AG08395 (cell line): ENCODE measurements at places on chromosomes 1 and 21.

- DNase-seq = no peak
Measured at GRCh38 chr1:225483818-225484656, 56.2 kb upstream of the LBR start.

GRCh38 chr1:240337781-240338180, 246.1 kb downstream of the FMN2 start:
- DNase-seq = peak; percentile 82

DNA sequence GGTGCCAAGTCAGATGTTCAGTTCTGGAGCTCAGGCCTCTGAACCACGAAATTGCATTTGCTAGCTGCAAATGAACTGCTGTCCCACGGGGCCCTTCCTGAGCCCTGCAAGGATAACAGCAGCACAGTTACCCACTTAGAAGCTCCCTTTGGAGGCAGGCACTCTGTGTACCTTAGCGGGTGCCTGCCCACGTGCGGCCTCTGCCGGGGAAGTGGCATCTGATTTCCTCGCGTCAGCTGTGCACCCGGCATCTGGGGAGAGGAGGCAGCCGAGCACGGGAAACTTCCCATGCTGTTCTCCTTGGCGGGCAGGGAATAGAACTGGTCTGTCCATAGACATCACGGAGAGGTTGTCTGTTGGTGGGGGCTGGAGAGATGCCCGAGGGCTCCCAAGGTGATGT, 148.0 kb upstream of the C1orf174 start:
- no peak for DNase-seq

GRCh38 chr1:201496296-201496690, 10.6 kb downstream of the CSRP1 start:
- no peak for DNase-seq

DNA sequence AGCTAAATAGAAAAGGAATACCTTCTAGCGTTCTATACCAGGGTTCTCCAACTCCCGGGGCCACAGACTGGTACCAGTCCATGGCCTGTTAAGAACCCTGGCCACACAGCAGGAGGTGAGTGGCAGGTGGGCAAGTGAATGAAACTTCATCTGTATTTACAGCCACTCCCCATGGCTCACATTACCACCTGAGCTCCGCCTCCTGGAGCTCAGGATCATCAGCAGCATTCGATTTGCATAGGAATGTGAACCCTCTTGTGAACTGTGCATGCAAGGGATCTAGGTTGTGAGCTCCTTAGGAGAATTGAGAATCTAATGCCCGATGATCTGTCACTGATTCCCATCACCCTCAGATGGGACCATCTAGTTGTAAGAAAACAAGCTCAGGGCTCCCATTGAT, 107.3 kb downstream of the KAZN start:
- no peak for DNase-seq

DNA sequence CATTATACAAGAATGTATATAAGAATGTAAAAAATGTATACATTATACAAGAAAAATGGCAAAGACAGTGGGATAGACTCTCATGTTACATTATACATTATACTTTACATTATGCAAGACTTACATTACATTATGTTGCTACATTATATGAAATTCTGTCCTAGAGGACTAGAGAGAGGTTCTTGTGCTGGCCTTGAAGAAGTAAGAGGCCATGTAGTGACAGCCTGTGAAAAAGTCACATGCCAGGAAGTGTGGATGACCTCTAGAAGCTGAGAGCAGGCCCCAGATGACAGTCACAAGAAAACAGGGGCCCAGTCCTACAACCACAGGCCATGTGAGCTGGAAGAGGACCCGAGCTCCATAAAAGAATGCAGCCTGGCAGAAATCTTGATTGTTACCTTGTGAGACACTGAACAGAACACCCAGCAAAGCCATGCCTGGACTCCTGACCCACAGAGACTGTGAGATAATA, 30.5 kb upstream of the AHCYL1 start:
- DNase-seq = no peak

DNA sequence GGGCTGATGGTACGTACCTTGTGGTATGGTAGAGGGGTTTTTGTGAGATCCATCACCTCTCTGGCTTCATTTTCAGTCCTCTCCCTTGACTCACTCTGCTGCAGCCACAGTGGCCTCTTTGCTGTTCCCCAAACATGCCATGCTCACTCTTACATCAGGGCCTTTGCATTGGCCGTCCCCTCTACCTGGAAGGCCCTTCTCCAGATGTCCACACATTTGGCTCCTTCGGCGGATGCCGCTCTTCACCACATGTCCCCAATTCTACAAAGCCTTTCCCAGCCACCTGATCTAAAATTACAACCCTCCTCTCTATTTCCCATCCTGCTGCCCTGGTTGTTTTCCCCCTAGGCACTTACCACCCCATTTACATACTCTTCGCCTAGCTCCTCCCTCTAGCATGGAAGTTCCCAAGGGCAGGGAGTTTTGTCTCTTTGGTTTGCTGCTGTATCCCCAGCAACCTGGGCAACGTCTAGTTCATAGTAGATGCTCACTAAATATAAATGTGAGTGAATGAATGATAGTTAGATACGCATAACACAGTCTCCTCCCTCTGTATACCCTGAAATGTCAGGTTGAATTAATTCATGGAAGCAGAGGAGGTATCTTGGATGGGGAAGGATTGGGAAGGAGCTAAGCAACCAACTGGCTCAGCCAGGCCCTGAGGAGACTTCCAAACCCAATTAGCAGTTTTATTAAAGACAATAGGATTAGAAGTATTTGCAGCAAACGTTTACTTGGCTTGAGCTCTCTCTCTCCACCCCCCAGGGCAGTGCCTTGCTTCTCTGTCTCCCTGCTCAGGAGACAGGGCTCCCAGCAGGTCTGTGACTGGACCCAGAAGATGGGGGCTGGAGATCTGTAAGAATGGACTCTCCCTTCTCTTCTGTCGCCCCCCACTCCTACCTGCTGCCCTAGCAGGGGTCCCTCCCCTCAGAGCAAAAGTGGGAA, 264.2 kb downstream of the GRIK3 start:
- no peak for DNase-seq

DNA sequence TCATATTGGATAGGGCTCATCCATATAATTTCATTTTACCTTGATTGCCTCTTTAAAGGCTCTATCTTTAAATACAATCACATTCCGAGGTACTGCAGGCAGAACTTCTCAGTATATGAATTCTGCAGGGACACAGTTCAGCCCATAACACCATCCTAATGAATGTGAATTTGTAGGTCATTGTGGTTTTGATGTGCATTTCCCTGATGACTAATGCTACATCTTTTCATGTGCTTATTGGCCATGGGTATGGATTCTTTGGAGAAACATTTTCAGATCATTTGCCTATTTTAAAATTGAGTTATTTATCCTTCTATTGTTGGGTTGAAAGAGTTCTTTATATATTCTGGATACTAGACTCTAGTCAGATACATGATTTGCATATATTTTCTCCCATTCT, 9.6 kb upstream of the RPS6KC1 start:
- DNase-seq = peak; percentile 6

- no peak for DNase-seq
Measured at GRCh38 chr1:14626869-14627607, 28.6 kb downstream of the KAZN start.

DNA sequence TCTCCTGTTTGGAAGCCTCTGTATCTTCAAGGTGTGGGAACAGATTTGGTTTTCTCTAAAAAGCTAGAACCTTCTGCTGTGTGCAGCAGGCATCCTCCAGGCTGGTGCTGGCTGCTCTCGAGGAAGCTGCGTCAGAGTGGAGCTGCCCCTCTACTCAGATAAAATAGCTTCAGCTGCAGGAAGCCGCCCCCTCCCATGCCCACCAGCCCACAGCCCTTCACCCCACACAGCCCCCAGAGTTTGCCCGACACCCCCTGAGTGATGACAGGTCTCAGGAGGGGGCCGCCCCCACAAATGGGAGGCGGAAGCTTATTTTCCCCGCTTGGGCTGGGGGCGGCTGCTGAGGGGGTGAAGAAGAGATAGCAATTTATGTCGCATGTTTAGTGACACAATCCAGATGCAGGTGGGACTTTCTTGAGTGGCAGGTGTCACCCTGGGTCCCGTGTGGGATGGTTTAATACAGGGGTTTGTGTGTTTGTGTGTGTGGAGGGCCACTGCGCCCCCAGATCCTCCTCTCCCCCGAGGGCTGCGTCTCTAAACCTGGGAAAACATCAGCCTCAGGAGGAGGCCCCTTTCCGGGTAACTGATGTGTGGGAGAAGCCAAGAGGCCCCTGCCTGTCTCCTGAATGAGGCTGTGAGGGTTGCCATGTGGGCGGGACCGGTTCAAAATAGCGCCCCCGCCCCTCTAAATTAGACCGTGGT, 55.4 kb downstream of the STUM start:
- no peak for DNase-seq

- no peak for DNase-seq
Measured at GRCh38 chr21:37273911-37274690, 7.0 kb upstream of the VPS26C start.

DNA sequence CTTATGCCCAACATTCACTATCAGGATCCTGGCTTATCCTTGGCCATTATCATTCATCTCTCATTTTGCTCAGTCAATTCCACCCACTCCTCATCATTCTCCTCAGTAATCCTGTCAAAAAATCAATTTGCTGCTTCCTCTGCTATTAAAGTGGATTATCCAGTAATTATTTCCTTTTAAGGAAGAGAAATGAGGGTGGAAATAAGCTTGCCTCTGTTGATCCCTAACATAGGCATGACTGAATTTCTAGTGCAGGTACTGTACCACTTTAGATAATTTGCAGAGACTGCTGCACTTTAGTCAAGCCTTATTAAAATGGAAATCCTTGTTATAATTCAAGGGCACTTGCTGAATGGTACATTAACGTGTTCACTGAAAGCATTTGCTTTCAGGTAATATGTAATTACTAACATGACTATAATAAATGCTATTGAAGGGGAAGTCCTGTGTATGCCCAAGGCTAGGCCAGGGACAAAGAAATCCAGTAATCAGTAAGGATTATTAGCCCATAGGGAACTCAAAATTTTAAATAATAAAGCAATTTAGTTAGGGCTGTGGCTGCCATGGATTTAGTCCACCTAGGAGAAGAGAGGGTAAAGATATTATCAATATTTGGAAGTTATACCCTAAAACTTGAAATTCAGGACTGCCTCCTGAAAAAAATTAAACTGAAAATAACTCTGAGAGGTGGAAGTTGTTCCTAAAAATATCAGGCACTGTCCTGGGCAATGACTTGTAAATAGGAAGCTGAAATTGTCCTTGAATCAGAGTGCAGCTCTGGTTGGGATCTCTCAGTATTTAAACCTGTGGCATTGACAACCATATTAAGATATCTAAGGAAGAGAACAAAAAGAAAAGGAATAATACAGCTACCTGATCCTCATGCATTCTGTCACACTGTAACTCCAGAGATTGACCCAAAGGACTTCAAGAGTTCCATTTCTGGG, 43.4 kb downstream of the RGS2 start:
- DNase-seq = no peak

- DNase-seq = peak; percentile 65
Measured at GRCh38 chr1:45359882-45360513, 19.8 kb upstream of the MUTYH start.

- peak; percentile 90 for DNase-seq
Measured at GRCh38 chr1:101238681-101239094, 1.9 kb downstream of the S1PR1 start.

DNA sequence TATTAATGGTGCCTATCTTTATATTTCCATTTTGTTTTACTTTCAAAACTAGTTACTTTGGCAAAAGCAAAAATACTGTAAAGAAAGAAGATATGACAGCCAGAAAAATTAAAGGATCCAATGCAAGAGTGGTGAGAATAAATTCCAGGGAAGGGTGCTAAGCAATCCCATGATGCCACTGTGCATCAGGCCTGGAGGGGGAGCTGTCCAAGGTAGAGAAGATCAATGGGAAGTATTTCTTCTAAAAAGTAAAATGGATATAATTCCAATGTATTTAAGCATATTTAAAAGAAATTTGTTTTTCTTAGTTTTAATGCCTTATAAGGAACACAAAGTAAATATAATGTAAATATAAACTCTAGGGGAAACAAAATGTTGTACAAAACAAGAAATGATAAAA, 1382.2 kb upstream of the B3GALT2 start:
- DNase-seq = no peak

- DNase-seq = no peak
Measured at GRCh38 chr1:214019499-214019898, 31.7 kb downstream of the PROX1 start.

- DNase-seq = peak; percentile 38
Measured at GRCh38 chr1:210726621-210727020, 397.9 kb downstream of the HHAT start.

DNA sequence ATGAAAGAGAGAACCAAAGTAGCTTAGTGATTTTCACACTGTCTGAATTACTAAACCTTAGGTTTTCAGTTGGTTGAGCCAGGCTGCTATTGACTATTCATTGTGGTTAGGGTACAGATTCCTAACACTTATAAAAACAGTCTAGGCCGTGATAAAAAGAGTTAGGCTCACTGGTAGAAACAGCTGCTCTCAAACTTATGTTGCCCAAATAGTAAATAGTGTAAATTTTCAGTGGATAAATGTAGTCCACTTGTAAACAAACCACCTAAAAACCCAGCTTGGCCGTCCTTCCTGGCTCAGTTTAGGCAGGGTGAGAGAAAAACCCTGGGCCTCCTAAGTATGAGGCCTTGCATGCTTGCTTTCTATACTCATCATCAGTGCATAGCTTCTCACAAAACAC, 34.9 kb downstream of the ARID1A start:
- no peak for DNase-seq

- DNase-seq = peak; percentile 10
Measured at GRCh38 chr1:197178998-197179397, 32.5 kb upstream of the ASPM start.

DNA sequence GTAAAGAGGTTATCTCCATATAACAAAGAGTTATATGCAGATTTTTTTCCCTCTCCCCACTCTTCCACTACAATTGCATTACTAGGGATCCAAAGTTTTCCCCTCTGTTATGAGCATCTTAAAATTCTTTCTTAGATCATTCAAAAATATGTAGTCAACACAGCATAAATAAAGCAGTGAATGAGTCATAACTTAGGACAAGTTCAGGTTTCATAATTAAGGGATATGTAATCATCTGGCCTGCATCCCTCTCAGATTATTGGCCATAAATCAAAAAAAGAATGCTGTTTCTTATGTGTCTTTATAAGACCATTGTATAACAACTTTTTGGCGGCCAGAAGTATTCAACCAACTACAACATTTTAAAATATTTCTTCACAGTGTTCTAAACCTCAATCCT, 1526.1 kb downstream of the KCNT2 start:
- DNase-seq = no peak

DNA sequence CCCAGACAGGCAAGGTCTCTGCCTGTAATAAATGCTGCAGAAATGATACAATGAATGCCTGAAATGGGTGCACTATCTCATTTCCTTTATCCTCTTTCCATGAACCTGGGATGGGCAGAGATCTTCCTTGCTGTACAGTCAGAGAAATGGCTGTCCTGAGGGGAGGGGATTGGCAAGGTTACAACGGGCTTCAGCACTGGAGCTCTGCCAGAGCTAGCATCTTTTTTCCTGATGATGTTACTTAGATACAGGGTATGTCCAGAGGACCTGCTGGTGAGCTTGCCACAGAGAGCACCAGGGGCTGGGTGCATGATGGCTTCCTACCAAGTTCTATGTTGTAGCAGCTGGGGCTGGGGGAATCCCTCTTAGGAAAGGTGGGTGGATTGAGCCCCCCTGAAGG, 115.1 kb downstream of the PLXNA2 start:
- DNase-seq = no peak

GRCh38 chr1:225763716-225764548, 13.7 kb upstream of the SRP9 start:
- DNase-seq = peak; percentile 23
